ENCODE measurements at places on chromosomes 12 and 14. TPM values are rescaled to one million over a fixed set of nuclear protein-coding genes. Genes with fewer than 3 reads are reported as not detected.

Gene VRTN
- not detected for total RNA-seq

DNA sequence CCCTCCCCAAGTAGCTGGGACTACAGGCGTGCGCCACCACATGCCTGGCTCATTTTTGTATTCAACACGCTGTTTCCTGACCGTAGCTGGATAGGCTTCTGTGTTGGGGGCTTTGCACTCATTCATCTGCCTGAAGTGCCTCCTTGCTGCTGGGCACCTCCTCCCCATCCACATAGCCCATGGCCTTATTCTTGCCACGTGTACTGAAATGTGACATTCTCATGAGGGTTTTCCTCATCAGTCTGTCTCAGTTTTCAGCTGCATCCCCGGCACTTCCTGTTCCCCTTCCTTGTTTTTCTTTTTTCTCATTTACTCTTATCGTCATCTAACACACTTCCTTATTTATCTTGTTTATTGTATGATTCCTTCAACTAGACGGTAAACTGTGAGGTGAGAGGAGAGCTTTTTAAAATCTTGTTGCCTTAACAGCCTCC lies 36.6 kb downstream of the RCOR1 start:
- DNase-seq, result no peak

DNA sequence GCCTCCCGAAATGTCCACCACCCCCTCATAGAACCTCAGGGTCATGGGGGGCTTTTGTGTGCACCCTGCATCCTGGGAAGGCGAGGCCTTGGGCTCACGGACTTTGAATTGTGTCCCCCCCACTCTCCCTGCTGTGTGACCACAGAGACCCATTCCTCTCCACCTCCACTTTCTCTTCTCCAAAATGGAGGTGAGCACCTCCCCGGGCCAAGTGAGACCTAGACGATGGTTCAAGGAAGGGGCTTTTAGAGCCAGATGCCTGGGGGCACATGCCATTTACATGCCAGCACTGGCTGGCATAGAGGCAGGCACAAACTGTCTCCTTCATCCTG lies 33.5 kb downstream of the CYP46A1 start:
- DNase-seq, result no peak

Gene ASB2
- 11.8 TPM for total RNA-seq

DNA sequence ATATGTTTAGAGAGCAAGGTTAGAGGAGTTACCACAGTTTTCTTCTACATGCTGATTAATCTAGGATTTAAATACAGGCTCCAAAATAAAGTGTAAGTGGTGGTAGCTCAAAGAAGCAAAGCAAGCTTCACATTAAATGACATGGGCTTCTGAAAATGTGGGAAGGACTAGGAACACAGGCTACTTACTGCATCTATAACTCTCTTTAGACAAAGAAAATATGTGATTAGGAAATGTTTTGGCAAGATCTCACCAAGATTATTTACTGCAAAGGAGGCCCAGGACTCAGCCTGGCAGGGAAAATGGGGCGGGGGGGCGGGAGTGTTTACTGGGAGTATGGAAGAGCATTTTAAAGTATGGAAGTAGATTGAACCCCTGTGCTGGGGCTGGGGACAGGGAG lies 39.4 kb downstream of the ETV6 start:
- no peak for DNase-seq

Gene ASPG
- total RNA-seq, result not detected

- peak; percentile 83 for DNase-seq
These were observed 190.8 kb upstream of the PRMT8 start for GRCh38 chr12:3299929-3300832.

GRCh38 chr14:66085665-66086064 lies 400.5 kb upstream of the CCDC196 start:
- no peak for DNase-seq

DNA sequence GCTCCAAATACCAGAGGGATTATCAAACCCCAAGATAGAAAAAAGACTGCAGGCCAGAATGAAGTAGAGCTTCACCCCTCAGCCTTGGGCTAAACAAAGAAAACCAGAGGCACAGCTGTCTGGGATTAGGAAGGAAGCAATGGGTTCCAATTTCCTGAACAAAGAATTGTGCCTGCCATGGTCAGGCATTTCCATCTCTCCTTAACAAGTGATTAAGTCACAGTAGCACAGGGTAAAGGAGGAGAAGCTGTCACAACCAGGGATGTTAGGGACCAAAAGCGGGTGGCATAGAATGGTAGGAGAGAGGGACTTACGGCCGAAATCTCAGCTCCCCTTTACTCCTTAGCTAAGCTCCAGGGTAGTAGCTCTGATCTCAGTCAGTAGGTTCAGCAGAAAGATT lies 33.9 kb downstream of the SPTLC2 start:
- DNase-seq, result no peak

Gene YLPM1
- 78.1 TPM for total RNA-seq

DNA sequence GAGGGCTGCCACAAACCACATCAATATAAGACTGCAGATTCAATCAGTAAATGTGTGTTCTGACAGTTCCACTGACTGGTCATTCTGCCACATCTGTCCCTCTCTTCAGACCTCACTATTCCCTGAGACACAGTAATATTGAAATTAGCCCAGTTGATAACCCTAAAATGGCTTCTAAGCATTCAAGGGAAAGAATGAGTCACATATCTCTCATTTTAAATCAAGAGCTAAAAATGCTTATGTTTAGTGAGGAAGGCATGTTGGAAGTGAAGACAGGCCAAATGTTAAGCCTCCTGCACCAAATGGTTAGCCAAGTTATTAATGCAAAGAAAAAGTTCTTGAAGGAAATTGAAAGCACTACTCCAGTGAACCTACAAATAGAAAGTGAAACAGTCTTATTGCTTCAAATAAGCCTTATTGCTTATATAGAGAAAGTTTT lies 24.5 kb upstream of the KIF21A start:
- DNase-seq, result no peak

DNA sequence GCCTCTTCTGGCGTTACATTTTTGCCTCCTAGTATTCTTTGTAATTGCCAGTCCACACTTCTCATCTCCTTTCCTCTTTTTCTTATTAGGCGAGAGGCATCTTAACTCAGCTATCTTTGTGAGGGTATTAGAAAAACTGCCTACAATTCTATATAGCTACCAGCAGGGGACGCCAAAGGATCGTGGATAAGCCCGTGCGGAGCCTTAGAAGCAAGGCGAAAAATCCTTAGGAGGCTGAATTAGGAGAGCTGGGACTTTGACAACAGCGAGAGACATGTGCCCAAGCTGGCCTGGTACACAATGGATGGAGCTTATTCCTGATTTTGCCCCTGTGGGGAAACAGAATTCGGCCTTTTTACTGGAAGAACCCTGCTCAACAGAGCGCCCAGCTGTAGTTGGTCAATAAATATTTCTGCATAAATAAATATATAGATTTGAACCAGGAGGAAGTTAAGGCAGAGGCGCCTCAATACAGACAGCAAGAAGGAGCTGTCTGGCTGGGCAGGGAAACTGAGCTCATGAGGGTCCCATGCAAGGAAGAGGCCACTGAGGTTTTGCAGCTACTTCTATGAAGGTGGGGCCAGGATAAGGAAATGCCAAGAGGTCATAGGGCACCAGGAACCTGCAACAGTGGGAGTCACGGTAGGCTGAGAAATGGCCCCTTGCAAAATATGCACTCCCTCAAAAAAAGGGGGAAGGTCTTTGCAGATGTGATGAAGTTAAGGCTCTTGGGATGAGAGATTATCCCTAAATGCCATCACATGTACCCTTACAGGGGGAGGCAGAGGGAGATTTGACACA lies 14.6 kb upstream of the RBM19 start:
- DNase-seq, result peak; percentile 24

Gene FAIM2
- 1.0 TPM for total RNA-seq

DNA sequence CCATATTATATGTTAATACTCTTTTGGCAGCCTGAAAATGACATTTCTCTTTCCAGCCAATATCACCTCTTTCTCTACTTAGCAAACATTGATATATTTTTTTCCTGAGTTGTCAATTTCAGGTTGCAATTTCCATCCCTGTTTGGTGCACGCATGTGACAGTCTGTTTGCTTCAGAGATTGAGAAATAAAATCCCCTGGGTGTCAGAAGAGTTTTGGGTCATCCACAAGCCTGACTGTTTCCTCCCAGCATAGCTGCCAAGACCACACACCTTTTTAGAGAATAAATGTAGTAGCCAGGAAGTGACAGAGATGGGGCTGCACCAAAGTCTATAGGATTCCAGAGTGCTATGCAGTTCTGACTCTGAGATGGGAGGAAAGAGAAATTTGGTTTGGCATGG lies 144.9 kb upstream of the NOS1 start:
- no peak for DNase-seq

DNA sequence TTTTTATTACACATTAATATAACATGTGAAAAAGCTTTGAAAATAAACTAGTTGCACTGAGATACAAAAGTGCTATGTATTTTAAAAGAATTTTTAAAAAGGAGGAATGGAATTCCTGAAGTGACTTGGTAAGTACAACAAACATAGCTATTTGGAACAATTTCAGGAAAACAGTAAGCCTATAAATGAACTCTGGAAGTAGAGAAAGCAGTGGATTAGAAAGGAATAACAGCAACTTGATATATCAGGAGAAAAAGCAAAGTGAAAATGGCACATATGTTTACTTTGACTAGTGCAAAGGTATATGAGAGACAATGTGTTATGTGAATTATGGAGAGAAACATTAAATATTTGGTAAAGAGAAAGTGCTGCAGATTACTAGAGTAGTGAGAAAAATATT lies 811.7 kb downstream of the C12orf50 start:
- no peak for DNase-seq

DNA sequence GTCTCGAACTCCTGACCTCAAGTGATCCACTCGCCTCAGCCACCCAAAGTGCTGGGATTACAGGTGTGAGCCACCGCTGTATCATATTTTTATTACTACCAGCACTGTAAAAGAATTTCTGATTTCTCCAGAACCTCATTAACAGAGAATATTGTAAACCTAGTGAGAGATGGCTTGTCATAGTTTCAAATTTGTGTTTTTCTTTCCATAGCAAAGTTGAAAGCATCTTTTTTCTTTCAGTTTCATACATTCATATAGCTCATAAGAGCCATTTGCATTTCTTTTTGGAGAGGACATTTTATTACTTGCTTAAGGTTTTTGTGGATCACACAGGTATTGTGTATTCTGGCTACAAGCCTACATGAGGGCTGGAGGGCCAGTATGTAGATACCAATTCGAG lies 58.0 kb downstream of the MIS18BP1 start:
- DNase-seq, result no peak

- no peak for DNase-seq
These were observed 1.6 kb downstream of the ACSS3 start for GRCh38 chr12:81079280-81080076.

Gene DCAF4
- 12.0 TPM for total RNA-seq

Gene KRT1
- 0.88 TPM for total RNA-seq

Gene HOXC12
- not detected for total RNA-seq

Data from uterus (tissue), 4 donors.